ENCODE measurements at places on chromosomes 4 and X.

- no peak for DNase-seq
Measured at GRCh38 chrX:31007321-31007720, 64.5 kb downstream of the FTHL17 start.

GRCh38 chrX:148530464-148531077 is 30.2 kb downstream of the AFF2 start:
- DNase-seq, result peak; percentile 21

- DNase-seq, result no peak
Measured at GRCh38 chrX:15890463-15890862, 35.9 kb upstream of the AP1S2 start.

DNA sequence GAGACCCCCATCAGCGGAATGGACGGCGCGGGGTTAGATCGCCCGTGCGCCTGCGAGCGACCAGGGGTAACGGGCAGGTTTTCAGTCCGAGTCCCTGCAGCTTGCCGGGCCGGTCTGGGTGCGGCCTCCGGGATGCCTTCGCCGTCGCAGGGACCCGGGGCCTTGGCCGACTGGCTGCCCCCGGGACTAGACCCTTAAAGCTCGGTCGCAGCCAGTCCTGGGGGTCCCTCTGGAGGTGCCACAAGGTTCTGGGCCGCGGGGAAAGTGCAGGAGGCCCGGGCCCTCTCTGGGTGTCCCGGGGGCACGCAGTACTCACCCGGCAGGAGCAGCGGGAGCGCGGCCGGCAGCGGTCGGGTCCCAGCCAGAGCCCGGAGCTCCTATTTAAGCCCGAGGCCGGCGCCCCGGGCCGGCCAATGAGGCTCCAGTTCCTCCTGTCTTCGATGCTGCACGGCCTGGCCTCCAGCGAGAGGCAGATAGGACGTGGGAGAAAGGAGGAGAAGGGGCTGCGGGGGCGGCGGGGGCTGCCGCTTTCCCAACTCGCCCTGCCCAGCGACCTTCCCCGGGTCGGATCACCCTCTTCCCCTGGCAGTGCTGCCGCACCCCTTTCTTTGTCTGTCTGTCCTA is at the start of gene SPON2:
SPON2 (minus strand) TSS at position 356 of the 624 bp plus-strand sequence.
- no peak for DNase-seq

- no peak for DNase-seq
Measured at GRCh38 chr4:137509855-137510282, 22.4 kb downstream of the PCDH18 start.
